ENCODE measurements at places on chromosomes 2 and 18. TPM values are rescaled to one million over a fixed set of nuclear protein-coding genes. Genes with fewer than 3 reads are reported as not detected.
A peak's percentile ranks its signal among the peaks of the same experiment; 100 is the strongest.

The SLC19A3 gene
- 1.9 TPM for total RNA-seq

The ARHGEF33 gene
- total RNA-seq = 0.68 TPM

The LCT gene
- total RNA-seq = not detected

The ALLC gene
- not detected for total RNA-seq

The TXNDC2 gene
- total RNA-seq = 0.21 TPM

DNA sequence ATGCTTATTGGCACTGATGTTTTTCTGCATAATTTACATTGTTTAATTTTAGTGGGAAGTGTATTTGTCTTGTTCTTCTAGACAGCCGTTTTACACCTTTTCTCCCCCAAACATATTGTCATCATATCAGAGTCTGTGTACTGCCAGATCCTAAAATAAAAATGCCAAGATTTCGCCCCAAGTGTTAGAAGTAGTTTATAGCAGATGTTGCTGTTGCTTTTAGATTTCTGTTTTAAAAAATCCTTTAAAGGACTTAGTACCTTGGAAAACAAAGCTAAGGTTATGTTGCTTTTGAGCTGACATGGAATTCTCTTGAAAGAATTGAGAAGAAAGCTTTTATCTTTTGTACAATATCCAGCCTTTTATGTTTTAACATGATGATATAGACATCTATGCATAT, 36.0 kb downstream of the NAB1 start:
- no peak for DNase-seq

The AMER3 gene
- not detected for total RNA-seq

The FHL2 gene
- total RNA-seq = 120 TPM

GRCh38 chr2:130972410-130972809, 120.8 kb downstream of the FAM168B start:
- DNase-seq = no peak

GRCh38 chr18:42719221-42719620, 396.3 kb downstream of the RIT2 start:
- DNase-seq = no peak

DNA sequence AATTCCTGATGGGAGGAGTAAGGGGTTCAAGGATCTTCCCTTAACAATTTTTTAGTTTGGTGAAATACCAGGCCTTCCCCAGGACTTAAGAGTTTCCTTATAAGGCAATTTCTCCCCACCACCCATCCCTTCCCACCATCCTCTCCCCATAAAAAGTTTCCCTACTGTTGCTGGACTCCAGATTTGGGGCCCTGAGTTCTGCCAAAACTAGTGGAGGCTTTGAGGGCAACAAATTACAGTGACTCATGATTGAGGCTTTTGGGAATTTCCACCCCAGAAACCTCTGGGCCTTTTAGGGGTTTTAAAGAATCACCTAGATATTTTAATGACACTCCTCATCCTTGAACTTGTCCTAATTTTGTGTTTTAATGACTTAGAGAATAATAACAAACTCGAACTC, 14.3 kb upstream of the EN1 start:
- no peak for DNase-seq

The B3GNT7 gene
- 2.2 TPM for total RNA-seq

DNA sequence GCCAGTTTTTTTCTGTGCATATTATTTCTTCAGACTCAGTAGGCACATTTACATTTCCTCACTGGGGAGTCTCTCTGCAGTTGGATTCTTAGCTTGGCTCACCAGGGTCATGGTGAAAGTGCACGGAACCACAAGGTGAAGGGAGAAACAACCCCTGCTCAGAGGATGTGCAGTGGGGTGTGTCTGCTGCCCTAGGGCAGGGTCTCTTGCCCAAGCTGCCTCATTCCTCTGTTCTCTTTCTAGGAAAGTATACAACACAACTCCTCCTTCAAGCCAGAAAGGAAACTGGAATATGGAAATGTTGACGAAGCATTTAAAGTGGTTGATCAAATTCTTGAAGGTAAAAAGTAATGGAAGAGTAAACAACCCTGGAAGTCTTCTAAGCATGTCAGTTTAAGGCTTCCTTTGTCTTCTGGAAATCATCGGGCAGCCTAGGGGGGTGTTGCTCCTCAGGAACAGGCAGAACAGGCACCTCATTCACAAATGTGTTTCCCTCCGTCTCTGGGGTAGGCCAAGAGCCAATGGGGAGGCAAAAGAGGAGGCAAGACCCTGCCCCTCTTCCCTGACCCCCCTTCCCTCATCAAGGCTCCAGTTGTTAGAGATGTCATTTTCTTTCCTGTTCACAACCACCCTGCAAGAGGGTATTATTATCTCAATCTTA, 41.4 kb downstream of the AOX1 start:
- no peak for DNase-seq

The RAB6D gene
- 0.13 TPM for total RNA-seq

DNA sequence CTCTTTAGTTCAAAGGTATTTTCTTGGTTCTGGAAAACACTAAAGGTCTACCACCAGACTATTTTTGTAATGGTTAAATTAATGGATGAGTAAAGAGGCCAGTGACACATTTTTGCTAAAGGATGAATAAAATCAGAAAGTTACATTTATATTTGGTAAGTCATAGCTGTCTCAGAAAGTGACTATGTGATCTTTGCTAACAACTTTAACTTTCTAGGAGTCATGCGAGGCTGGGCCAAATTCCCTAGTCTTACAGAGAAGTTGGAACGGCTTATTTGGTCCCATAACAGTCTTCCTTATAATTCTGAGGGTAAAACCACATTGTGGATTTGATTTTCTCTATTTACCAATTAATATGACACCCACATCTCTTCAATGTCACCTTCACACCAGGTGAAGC, 198.1 kb downstream of the PDE1A start:
- DNase-seq = no peak

GRCh38 chr18:39770399-39770798, 2184.6 kb upstream of the PIK3C3 start:
- DNase-seq = no peak

- DNase-seq = no peak
Observed at GRCh38 chr2:165795011-165795410, 964 bp upstream of the GALNT3 start.

DNA sequence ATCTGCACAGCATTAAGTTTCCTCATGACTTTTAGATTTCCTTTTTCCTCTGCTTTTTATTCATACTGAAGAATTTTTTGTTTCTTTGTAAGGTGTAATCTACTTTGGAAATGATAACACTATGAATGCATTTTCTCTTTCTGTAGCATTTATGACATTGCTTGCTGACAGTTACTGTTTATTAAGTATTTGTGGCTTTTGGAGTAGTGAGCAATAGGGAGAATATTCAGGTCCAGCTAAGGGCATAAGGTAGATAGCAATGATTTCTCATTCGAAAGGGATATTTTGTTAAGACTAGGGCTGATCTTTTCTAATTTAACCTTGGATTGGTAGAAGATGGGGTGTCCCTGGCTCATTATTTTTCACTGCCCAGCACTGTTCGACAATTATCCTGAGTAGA, 80.3 kb downstream of the XRCC5 start:
- no peak for DNase-seq

DNA sequence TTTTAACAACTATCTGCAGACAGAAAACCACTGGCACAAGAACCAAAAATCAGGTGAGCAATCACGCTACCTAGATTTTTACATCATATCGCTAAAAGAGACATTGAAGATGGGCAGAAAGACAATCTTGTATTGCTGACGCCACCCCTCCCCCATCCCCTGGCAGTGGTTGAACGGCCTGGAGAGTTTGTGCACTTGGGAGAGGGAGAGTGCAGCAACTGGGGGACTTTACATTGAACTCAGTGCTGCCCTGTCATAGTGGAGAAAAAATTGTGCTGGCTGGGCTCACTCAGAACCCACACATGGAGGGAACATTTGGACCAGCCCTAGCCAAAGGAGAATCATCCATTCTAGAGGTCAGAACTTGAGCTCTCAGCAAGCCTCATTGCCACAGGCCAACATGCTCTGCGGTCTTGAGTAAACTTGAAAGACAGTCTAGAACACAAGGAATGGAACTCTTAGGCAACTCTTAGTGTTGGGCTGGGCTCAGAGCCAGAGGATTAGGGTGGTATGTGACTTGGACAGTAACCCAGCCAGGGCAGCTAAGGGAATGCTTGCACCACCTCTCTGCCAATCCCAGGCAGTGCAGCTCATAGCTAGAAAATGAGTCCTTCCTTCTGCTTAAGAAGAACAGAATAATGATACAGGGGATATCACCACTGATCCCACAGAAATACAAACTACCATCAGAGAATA, 220.0 kb upstream of the CYP26B1 start:
- DNase-seq = peak; percentile 48

DNA sequence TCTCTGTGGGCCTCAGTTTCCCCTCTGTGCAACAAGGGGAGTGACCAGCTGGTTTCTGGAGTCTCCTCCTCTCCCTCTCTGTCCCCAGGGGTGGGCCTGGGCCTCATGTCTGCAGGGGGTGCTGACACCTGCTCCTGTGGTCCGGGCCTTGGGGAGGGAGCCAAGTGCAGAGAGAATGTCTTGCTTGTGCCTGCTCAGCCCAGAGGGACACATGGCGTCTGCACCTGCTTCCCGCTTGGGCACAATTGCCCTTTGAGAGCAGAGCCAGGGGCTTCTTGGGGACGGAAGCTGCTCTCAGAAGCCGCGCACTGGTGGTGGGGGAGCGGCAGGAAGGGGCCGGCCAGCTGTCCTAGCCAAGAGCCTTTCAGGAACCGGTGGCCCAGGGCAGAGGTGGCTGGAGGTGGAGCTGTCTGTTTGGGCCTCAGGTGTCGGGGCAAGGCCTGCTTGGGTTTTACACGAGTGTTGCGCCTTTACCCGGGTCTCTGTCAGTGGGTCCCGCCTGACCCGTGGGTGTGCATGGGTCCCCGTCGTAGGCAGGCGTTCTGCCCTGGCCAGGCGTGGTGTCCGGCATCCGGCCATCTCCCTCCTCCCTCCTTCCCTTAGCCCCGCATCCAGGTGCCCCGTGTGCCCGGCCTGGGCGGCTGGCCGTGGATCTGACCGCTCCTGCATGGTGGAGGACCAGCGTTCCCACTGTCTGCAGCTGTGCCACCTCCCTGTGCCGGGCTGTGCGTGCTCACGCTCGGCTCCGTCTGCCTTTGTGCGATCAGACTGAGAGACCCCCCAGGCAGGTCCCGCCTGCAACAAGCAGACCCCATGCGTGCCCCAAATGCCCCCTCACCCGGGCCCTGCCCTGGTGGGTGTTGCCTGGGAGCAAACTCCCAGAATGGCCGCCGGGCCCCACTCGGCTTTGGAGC, 4.0 kb downstream of the NEU4 start:
- DNase-seq = peak; percentile 42

DNA sequence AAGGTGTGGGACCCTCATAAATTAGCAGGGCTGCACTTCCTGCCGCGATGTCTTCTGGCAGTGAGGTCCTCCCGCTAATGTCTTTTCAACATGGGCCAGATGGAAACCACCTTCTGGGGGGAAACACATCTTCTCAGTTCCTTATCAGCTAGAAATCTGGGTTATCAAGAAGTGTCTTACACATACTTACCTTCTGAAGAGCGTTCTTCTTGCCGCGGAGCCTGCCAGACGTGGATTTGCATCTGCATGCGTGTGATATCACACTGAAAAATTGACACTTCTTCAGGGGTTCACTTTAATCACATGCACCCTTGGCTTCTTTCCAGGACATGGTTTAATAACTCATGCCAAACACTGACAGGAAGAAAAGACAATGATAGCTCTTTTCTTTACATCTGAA, 163.5 kb upstream of the SOX11 start:
- DNase-seq = no peak

GRCh38 chr18:58903533-58903932, 38.9 kb downstream of the ZNF532 start:
- DNase-seq = no peak
